Vagina (tissue), 2 donors: ENCODE measurements at places on chromosomes 16 and 17.

DNA sequence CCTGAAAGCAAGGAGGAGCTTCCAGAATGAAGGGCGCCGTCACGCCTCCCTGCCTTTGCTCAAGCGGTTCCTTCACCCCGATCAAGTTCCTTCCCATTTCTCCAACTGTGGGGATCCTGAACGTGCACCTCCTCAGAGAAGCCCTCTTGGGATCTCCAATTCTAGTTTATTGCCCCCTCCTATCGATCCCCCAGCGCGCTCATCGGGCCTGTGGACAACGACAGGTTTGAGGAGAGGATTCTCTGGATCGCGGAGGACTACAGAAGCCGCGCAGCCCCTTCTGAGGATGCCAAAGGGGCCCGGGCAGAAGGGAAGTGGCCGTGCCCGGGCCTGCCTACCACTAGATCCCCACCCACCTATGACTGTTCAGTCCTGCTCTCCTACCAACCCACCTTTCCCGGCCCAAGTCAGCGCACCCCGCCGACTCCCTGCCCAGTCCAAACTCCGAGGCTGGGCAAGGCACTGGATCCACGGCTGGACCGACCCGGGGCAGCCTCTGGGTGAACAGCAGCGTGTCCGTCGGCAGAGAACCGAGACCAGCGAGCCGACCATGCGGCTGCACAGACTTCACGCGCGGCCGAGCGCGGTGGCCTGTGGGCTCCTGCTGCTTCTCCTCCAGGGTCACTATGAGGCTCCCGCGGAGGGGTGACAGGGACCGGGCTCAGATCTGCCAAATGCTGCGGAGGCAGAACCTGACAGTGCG lies 12.8 kb upstream of the CES3 start:
- no peak for DNase-seq

GRCh38 chr16:10312784-10313724 lies 72.8 kb upstream of the ATF7IP2 start:
- no peak for DNase-seq

DNA sequence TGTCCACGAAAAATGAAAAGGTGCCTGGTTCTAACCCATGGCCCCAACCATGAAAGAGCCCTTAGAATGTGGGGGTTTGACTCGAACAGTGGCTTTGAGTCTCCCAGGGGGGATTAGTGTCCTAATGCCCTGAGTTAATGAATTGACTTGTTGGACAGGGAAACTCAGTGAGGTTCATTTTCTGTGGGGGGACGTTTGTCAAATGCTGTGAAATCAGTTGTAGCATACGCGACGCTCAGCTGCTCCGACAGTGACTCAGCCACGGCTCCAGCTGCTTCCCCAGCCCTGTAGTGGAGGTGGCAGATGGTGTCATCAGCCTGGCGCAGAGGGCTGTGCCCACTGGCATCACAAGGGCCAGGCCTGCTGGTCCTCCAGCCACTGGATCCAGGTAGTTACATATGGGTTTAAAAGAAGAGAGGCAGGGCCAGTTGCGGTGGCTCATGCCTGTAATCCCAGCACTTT lies 3.9 kb upstream of the TMEM235 start:
- DNase-seq: no peak

DNA sequence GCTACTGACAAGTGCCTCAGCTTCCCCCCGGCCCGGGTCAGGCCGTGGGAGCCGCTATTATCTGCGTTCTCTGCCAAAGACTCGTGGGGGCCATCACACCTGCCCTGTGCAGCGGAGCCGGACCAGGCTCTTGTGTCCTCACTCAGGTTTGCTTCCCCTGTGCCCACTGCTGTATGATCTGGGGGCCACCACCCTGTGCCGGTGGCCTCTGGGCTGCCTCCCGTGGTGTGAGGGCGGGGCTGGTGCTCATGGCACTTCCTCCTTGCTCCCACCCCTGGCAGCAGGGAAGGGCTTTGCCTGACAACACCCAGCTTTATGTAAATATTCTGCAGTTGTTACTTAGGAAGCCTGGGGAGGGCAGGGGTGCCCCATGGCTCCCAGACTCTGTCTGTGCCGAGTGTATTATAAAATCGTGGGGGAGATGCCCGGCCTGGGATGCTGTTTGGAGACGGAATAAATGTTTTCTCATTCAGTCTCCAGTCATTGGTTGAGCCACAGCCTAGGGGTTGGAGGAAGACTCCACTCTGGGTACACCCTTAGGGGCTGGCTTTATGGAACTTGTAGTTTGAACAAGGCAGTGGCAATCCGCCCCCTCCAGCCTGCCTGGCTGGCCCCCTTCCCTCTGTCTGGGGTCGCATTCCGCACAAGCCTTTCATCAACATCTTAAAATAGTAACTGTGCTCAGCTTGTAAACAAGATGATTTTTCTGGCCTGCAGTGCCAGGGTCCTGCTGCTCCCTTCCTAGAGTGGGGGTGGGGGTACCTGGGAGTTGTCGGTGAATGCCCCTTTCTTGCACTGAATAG lies 4.1 kb downstream of the SYNGR2 start:
- DNase-seq: no peak

GRCh38 chr17:5286846-5287245 lies 4.8 kb downstream of the RABEP1 start:
- no peak for DNase-seq

GRCh38 chr17:14304773-14305517 lies 4.1 kb downstream of the HS3ST3B1 start:
- peak; percentile 76 for DNase-seq

DNA sequence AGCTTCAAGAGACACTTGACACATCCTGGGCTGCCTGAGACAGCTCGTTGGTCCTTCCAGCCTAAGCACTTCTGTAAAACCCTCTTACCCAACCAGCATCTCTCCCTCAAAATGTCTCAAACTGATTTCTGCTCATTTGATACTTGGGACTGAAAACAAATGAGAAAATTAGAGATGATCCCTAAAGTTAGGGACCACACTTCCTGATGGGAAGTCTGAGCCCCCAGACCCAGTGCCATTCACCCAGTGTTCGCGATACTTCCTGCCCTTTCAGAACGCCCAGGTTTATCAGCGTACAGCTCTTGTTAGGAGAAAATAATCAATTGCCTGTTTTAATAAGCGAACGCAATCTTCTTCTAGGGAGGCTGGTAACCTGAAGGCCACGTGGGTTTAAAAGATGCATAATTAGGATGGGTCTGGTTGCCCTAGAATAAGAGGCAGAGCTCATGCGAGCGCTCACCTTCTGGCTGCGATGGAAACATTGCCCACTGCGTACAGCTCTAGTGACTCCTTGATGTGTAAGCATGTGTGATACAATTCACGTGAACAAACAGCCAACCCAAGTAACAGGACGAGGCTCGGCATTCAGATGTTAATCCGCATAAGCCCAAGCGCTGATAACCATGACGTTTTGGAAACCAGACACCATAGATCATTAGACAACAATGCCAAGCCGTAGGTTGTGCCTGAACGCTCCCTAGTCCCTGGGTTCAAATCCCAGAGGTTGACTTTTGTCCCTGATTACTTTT lies 213.1 kb downstream of the FOXL1 start:
- no peak for DNase-seq

- DNase-seq: no peak
These were observed 50.3 kb upstream of the MEAK7 start for GRCh38 chr16:84554627-84555328.

- no peak for DNase-seq
These were observed at the start of gene LLGL2 for GRCh38 chr17:75524970-75525805. Gene LLGL2 (plus strand): TSS chr17:75525697. CDS start chr17:75543427, 17,730 bp downstream.

DNA sequence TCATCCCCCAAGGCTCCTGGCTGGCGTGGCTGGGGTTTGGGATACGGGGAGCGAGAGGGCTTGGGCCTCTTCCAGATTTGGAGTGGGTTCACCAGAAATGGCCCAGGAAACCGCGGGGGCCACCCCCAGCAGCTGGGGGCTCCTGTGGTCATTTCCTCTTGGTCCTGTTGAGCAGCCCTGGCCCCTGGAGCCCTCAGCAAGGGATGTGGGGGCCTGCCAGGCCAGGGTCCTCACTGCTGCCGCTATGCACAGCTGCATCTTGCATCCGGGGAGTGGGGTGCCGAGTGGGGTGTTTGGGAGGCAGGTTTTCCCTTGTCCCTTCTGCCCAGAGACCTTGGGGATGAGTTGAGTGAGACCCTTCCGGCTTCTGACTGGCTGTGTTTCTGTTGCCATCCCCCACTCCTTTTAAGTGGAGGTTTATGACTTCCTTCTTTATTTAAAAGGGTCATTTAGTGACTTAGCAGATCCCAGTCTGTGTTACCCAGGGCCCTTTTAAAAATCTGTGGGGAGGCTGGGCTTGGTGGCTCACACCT lies 319.8 kb downstream of the SEC14L1 start:
- no peak for DNase-seq

DNA sequence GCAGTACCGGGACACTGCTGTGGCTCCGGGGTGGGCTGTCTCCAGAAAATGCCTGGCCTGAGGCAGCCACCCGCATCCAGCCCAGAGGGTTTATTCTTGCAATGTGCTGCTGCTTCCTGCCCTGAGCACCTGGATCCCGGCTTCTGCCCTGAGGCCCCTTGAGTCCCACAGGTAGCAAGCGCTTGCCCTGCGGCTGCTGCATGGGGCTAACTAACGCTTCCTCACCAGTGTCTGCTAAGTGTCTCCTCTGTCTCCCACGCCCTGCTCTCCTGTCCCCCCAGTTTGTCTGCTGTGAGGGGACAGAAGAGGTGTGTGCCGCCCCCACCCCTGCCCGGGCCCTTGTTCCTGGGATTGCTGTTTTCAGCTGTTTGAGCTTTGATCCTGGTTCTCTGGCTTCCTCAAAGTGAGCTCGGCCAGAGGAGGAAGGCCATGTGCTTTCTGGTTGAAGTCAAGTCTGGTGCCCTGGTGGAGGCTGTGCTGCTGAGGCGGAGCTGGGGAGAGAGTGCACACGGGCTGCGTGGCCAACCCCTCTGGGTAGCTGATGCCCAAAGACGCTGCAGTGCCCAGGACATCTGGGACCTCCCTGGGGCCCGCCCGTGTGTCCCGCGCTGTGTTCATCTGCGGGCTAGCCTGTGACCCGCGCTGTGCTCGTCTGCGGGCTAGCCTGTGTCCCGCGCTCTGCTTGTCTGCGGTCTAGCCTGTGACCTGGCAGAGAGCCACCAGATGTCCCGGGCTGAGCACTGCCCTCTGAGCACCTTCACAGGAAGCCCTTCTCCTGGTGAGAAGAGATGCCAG lies 12.9 kb downstream of the STH start:
- no peak for DNase-seq

DNA sequence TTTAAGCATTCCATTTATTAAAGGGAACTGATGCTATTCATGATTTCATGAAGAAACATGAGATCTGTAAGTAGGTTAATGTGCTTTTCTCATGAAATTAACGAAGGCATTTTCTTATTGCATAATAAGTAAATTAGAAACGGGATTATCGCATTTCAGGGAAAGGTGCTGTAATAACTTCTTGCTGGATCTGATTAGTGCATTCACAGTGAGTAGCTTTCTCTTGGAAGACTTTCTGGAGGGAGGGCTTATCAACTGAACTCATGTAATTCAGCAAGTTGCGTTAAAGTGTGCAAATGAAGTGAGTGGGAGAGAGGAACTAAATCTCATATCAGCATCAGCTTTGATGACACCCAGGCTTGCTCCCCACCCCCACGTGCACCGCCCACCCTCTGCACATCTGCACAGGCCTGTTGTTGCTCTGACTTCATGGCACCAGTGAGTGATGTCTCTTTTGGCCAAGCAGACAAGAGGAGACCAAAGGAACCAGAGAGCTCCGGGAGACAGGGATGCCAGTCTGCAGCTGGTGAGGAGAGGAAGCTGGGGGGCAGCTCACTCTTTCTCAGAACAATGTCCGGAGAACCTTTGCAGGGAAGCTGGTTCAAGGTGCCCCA lies 26.3 kb upstream of the GAS7 start:
- DNase-seq: no peak

- no peak for DNase-seq
These were observed 24.4 kb downstream of the TBX21 start for GRCh38 chr17:47757386-47757785.

- DNase-seq: no peak
These were observed 476.3 kb upstream of the CDH5 start for GRCh38 chr16:65890203-65890602.

GRCh38 chr17:39165178-39165840 lies 652 bp downstream of the ARL5C start:
- no peak for DNase-seq

DNA sequence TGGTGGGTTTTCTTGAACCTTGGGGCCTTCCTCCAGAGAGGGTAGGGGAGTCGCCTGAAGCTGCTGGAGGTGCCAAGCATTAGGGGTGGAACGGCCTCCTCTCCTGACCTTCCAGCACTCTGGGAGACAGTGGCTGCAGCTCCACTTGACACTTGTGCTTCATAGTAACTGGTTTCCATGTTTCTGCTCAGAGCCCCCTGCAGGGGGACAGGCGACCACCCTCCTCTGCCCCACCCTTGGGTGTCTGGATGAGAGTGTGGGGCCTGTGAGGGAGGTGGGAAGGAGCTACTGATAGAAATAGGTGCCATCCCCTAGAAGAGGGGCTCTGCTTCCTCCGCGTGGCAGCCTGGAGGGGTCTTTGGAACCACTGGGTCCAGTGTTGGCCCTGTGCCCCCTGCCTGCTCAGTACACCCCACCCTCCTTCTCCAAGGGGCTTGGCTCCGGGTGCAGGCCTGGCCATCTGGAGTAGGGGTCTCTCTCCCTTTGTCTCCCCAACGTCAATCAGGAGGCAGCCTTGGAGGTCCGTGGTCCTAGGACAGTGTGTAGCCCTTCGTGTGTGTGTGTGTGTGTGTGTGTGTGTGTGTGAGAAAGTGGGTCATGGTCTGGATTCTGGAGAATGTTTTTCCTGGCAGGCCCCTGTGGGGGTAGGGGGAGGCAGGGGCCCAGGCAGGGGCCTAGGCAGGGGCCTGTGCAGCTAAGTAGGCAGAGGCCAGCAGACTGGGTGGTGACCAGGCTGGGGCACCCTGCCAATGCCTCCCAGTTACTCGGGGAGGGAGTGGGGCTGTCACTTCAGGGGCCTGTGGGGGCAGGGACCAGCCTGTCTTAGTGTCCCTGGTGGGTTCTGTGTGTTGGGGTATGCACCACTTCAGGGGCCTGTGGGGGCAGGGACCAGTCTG lies 4.9 kb downstream of the LASP1 start:
- no peak for DNase-seq

- no peak for DNase-seq
These were observed 191.3 kb upstream of the ELAC2 start for GRCh38 chr17:13209081-13209480.

- no peak for DNase-seq
These were observed 23.9 kb downstream of the RAD51D start for GRCh38 chr17:35095741-35096140.

DNA sequence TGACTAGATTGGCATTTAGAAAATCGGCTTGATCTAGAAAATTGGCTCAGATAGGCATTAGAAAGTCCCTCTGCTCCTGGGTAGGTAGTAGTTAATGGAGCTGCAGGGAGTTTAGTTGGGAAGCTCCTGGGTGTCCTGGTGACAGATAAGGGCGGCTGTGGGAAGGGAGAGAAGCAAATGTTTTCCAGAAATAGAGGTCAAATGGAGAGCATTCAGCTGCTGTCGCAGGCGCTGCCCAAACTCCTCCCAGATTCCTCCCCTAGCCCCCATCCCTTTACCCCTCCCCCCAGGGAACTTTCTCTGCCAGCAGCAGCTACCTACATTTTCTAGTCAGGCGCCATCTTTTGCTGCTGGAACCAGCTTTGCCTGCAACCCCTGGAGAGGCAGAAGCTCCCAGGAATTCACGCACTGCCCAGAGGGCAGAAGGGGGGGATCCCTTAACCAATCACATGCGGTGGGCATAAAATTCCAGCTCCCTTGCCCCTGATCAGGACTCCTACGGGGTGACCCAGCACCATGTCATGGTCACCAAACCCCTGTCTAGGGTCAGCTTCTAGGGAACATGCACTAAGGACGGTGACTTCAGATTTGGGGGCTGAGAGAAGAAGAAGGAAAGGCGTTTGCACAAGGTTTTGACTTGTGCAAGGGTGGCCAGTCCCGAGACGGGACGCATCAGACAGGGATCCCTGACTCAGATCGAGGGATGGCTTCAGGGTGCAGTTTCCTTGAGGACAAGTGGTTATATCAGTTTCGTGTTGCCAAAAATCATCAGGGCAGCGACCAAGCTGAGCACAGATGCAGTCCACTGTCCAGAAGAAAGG lies 43.8 kb downstream of the SOCS1 start:
- no peak for DNase-seq
